ENCODE measurements at places on chromosomes 3 and 15.

DNA sequence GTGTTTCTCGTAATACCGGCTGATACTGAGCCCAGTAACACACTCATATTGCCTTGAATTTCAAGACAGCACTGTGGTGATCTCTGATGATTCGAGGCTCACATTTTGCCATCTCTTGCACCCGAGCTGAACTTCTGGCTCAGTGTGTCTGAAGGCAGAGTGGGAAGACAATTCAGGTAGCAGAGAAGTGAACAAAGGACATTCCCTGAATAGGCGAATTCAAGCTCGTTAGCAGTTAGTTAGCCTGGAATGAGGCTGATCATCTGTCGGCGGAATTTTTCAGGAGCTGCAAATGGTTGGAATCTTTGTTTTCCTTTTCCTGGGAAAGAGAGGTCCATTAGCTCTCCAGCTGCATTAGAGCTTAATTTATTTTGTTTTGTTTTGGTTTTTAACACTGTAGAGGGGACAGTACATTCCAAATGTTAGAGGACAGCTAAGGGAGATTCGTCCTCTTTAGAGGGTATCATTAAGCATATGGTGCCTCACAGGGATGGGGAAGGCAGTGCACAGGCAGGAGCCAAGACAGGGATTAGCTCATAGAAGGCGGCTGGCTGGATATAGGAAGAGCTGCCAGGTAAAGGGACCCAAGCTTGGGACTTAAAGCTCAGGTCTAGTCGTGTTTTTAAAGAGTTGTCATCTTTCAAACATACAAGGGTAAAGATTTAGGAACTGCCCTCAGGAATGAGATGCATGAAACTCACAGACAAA is 119.7 kb upstream of the DLG1 start:
- no peak for DNase-seq

GRCh38 chr15:56964182-56964581 is 45.7 kb downstream of the TCF12 start:
- no peak for DNase-seq

- DNase-seq, result no peak
Observed at GRCh38 chr3:197989651-197990050, 29.6 kb downstream of the LMLN start.

DNA sequence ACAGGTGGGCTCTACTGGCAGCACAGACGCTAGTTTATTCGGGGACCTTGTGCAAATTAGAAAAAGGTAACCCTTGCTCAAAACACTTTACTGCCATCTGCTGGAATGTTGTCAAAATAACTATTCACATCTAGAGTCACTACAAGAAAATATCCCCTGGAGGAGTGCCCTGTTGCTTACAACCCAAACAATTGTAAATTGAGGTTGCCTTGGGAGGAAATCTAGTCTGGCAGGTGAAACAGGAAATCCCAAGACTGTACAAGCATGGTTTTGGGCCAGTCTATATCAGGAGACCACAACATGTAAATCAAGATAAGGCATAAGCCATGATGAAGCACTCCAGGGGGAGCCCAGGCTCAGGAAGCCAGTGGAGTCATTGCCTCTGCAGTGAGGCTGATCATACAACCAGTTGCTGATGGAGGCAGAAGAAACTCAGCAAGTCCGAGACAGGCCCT is 136.8 kb upstream of the ACP3 start:
- peak; percentile 18 for DNase-seq

DNA sequence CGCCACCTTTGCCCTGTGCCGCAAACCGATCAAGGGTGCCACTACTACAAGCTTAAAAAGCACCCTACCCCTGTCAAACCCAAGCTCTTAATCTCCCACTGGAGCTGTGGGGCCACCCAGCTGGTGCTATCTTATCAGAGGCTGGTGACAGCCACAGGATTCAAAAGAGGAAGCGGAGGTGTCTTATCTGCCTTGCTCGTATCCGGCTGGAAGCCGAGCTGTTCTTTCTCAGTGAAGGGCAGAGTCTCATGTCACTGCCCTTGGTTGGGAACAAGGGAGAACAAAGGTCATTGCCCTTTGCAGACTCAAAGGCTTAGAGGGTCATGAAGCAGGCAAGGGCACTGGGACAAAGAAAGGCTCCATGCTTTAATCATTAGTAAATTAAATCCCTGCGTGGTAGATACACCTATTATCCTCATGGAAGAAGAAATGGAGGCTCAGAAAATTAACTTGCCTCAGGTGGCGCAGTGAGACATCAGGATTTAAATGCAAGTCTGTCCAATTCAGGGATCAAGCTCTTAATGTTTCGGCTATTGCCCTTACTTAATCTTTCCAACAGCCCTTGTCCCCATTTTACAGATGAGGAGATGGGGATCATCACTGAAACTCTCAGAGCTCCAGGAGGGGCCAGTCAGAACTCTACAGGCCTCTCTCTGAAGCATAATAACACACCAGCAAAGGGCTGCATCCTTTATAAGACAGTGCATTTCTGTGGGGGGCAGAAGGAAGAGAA is 360.0 kb upstream of the PROK2 start:
- DNase-seq, result no peak

DNA sequence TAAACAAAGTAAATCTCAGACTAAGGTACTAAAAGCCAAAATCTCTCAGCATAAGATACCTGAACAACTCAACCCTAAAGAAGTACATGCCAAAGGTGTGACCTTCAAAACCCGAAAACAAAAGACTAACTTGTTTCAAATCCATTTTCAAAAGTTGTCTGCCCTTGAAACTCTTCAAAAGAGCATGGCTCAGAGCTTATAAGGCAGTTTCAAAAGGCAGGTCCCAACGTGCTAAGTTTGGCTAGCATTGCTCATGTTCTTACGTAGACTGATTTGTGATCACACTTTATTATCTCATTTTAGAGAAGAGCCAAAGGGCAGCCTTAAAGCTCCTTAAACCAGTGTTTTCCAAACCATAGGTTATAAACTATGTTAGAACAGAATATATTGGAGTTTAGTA is 112.2 kb downstream of the FEZF2 start:
- DNase-seq, result no peak

DNA sequence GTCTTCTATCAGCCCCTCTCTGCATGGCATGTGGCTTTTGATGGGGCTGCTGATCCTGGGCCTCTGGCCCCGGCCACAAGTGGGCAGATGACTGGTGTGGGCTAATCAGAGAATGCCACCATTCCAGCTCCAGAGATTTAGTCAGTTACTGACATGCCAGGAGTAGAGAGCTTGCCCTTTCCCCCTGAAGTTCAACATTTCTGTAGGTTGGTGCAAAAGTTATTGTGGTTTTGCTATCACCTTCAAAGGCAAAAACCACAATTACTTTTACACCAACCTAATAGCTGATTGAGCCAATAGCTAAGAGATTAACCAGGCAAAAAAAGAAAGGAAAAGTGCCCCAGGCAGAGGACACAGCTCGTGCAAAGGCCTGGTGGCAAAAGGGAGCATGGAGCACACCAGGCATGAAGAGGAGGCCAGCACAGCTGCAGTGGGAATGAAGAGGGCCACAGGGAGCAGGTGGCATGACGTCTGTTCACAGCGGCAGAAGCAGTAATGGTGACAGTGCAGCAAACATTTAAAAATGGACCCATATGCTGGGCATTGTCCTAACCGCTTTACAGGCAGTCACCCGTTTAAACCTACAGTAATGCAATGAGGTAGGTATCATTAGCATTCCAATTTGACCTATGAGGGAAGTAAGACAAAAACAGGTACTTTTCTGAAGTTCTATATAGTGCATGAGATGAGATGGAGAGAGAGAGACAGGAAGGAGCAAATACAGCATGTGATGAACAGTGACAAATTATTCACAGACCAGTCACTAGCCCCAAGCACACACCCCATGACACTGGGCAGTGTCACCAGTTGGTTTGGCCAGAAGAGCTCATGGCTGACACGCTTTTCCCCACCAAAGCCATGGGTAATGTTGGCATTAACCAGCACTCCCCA is 373.0 kb upstream of the PROK2 start:
- peak; percentile 27 for DNase-seq

DNA sequence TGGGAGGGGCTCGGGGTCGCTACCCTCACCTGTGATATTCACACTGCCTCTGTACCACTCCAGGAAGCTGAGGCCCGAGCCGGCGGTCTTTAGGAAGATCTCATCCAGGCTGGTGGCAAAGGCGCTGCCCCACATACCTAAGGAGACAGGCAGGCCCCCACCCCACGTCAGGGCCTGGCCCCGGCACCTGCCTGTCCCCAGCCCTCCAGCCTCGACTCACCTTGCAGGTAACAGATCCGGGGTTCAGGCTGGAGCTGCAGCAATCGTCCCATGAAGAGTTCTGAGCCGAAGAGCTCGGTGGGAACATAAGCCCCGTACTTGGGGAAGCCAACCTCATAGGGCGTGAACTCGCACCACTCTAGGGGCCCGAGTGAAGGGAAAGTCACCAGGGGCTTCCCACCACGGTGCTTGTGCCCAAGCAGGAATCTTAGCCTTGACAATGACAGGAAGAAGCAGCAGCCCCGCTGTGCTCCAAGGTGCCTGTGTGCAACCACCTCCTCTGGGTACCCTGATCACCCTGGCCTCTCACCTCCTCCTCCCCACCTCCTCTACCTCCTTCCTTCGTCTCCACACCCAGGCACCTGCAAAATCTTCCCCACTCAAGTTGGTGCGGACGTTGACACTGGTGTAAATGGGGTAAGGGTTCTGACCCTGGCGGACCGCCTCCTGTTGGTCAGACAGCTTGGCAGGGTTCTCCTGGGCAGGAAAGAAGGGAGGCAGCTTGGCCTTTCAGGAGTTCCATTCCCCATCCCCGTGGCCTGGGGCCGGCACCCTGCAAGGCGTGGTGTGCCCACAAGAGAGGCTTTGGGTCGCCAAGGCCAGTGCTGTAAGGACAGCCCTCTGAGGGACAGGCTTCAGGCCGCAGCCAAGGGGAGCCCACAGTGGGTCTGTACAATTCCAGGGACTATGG is 10.6 kb downstream of the PLA2G4F start:
- DNase-seq, result no peak

DNA sequence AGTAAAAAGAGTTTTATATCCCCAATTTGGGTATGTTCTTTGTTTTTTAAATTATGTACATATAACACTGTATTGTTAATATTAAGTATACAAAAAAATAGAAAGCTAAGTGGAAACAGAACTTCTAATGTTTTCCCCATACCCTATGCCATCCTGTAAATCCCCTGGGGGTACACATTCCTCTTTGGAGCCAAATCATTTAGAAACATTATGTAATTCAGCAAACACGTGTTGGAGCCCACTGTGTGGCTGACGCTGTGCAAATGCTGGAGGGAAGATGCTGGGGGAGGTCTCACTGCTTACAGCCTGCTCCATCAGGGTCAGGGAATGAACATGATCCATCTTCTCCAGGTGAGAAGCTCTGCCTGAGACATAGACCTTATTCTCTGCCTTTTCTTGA is 52.8 kb downstream of the CRTC3 start:
- no peak for DNase-seq

- no peak for DNase-seq
Observed at GRCh38 chr3:58518291-58518789, 18.6 kb downstream of the ACOX2 start.

GRCh38 chr15:73941044-73941443 is 14.8 kb downstream of the LOXL1 start:
- no peak for DNase-seq

GRCh38 chr3:77146004-77146403 is 106.1 kb downstream of the ROBO2 start:
- DNase-seq, result no peak

DNA sequence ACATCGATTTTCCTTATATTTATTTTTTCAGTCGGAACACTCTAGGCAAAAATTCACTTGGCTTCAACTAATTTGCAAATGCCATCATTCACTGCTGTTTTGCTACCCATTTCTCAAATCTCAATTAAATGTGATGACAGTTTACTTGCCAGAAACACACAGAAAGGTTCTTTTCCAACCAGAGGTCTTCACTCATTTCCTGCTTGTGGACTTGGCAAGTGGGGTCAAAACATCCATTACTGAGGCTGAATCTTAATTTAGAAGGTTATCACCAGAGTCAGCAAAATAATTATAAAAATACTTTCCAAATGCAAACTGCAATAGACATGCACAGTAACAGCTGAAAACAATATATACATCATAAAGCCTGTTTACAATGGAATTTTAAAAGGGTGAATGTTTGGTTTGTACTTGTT is 625.4 kb upstream of the TBL1XR1 start:
- no peak for DNase-seq

DNA sequence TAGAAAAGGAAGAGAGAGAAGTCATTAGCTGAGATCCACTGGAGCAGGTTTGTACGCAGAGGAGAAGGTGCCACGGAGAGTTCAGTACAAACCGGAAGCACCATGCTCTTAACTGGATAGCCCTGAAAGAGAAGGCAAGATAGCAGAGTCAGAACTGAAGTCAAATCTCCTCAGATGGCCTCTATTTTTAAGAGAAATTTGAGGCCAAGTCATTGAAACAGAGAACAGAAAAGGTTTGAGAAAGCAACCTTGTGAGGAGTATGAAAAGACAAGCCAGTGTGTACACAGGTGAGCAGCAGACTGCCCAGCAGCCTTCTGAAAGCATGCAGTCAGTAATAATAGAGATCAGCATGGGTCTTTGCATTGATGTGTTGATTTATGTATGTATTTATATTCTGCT is 66.1 kb upstream of the SPRED1 start:
- no peak for DNase-seq

- no peak for DNase-seq
Observed at GRCh38 chr3:132900481-132900880, 137.7 kb upstream of the TMEM108 start.

- no peak for DNase-seq
Observed at GRCh38 chr3:20336572-20336971, 150.6 kb upstream of the SGO1 start.

DNA sequence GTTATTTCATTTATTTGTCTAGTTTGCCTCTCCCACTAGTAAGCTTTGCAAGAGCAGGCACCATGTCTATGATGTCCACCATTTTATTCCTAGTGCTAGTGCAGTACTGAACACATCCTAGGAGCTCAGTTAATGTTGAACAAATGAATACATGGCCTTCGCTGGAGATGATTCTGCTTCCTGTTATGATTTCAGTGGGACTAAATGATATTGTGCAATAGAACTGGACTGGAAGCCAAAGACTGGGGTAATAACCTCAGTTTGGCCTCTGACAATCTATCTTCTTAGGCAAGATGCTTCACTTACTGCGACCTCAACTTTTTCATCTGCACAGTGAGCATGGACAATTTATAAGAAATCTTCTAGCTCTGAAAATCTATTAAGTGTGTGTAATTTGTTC is 191.3 kb downstream of the ADAMTSL3 start:
- no peak for DNase-seq

DNA sequence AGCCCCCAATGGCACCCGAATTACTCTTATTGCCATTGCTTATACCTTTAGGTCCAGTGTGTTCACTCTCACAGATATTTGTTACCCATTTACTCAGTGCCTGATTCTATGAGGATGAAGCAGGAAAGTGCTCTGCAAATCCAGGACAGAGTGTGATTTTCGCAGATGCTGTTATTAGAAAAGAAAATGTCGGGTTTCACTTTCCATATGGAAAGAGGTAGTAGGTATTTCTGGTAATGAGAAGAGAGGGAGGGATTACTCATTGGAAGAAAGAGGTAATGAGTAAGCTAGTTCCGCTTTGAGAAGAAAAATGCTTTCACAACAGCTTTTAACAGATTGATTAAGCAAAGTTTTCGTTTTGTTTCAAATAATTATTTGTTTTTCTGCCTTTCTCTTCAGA is 336.3 kb upstream of the CFAP20DC start:
- DNase-seq, result no peak
